CD8-positive, alpha-beta memory T cell (primary cell): ENCODE measurements at places on chromosomes 6 and 20. TPM values are rescaled to one million over a fixed set of nuclear protein-coding genes. Genes with fewer than 3 reads are reported as not detected.

Gene GRIK2
- total RNA-seq: not detected

Gene RRAGD
- total RNA-seq: 8.7 TPM

Gene TSBP1
- not detected for total RNA-seq

Gene IRF4
- total RNA-seq: 703 TPM

Gene KCNQ5
- 8.5 TPM for total RNA-seq

Gene PNPLA1
- not detected for total RNA-seq

Gene ARHGAP40
- total RNA-seq: not detected

GRCh38 chr20:54062812-54063280, 7.5 kb downstream of the BCAS1 start:
- H3K4me1 ChIP-seq: no peaks in the 10 kb centered on the region
- no peak overlapping the region for H3K27ac ChIP-seq
- no peak overlapping the region for H3K4me3 ChIP-seq
- H3K27me3 ChIP-seq: no peaks in the 10 kb centered on the region
- no peaks in the 10 kb centered on the region for H3K36me3 ChIP-seq

DNA sequence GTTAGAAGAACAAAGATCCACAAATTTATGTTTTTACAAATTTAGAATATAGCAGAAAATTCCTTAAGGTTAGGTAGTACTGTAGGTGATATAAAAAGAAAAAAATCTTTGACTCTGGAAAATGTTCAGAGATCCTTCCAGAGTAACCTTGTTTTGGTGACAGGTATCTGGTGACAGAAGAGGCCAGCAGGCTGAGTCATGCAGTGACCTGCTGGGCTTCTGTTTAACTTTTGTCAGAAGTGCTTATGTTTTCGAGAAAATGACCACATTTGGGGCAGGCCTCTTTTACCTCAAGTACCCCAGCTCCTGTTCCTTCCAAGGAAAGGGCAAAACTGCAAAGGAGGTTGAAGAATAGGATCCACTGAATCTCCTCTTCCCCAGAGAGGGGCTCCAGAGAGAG, 10.5 kb upstream of the CLDN20 start:
- no peaks in the 10 kb centered on the region for H3K4me1 ChIP-seq
- DNase-seq: no peak
- peaks cover 3% of the 10 kb centered on the region for H3K36me3 ChIP-seq
- no peaks in the 10 kb centered on the region for H3K27me3 ChIP-seq
- no peak overlapping the region for H3K4me3 ChIP-seq

DNA sequence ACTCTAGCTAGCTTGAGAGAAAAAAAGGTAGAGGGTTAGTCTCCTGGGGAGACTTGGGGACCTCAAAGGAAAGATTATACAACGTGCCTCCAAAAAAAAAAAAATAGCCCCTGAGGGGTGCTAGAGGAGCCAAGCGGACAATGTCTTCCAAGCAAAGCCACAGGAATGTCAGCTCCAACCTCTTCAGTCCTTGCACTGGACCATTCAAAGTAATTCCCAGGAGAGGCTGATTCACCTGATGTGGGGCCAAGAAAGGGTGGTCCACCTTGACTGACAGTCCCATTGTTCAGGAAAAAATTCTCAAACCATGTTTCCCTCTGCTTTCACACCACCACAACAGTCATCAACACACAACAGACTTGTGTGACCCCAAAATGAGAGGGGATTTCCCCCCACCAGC, 30.7 kb downstream of the ASIP start:
- no peaks in the 10 kb centered on the region for H3K36me3 ChIP-seq
- no peaks in the 10 kb centered on the region for H3K4me1 ChIP-seq
- DNase-seq: no peak
- no peaks in the 10 kb centered on the region for H3K27me3 ChIP-seq

DNA sequence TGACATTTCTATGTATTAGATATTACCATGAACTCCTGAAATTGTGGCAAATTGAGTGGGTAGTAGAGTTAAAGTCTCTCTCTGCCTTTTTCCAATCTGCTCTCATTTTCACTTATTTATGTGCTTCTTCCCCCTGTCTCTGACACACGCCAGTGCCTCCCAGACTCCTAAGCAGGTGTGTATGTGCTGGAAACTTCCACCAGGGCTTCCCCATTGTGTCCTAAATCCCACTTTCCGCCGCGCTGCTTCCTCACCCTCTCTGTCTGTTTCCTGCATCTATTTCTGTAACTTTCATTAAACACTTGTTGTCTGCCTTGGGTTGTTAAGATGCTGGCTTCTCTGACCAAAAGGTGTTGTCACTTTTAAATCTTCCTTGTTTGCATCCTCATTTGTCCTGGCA, 97.6 kb upstream of the HDGFL1 start:
- H3K4me1 ChIP-seq: no peaks in the 10 kb centered on the region
- no peaks in the 10 kb centered on the region for H3K27me3 ChIP-seq
- no peak overlapping the region for H3K4me3 ChIP-seq
- H3K27ac ChIP-seq: no peak overlapping the region

GRCh38 chr20:37566590-37567330, 39.1 kb upstream of the BLCAP start:
- no peak overlapping the region for H3K4me3 ChIP-seq
- no peak for DNase-seq
- no peaks in the 10 kb centered on the region for H3K36me3 ChIP-seq

DNA sequence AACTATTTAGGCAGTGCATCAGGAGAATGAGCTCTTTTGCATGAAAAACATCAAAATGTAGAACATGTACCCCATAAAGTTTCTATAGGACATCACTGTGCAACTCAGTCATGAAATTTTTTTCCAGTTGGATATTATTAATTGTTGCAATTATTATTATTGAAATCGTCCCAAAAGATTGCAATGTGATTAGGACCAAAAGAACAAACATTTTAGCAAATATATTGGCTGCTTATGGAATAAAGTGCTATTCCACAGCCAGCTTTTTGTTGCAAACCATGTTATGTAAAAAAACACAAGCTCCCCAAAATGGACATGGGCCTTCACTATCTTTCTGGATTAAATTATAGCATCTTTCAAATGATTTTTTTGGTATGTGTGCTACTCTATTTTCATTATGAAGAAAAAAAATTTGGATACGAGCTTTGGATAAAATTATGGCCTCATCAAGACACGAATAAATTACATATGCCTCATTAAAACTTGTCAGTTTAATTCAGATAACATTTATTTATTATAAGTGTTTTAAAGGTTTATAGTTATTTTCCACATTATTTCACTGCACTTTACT, 262.7 kb upstream of the TCF21 start:
- H3K4me1 ChIP-seq: no peaks in the 10 kb centered on the region
- H3K36me3 ChIP-seq: no peaks in the 10 kb centered on the region
- no peak overlapping the region for H3K4me3 ChIP-seq
- H3K27ac ChIP-seq: no peak overlapping the region
- no peaks in the 10 kb centered on the region for H3K27me3 ChIP-seq
- DNase-seq: no peak

DNA sequence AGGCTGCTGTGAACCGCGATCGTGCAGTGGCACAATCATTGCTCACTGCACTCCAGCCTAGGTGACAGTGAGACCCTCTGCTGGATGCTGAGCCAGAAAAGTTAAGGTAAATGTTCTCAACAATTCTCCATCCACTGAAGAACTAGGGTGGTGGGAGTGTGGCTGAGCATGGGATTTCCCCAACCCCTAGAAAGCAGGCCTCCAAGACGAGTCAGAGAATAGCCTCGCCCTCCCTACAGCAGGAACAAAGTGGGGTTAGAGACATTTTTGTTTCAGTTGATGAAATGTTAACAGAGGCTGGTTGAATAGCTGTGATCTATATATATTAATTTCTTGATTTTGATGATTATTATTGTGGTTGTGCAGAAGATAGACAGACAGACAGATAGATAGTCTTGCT, 6.1 kb upstream of the ALDH8A1 start:
- no peaks in the 10 kb centered on the region for H3K4me1 ChIP-seq
- no peak overlapping the region for H3K27ac ChIP-seq
- no peak for DNase-seq
- H3K27me3 ChIP-seq: no peaks in the 10 kb centered on the region
- peaks cover 1% of the 10 kb centered on the region for H3K36me3 ChIP-seq
- H3K4me3 ChIP-seq: no peak overlapping the region

DNA sequence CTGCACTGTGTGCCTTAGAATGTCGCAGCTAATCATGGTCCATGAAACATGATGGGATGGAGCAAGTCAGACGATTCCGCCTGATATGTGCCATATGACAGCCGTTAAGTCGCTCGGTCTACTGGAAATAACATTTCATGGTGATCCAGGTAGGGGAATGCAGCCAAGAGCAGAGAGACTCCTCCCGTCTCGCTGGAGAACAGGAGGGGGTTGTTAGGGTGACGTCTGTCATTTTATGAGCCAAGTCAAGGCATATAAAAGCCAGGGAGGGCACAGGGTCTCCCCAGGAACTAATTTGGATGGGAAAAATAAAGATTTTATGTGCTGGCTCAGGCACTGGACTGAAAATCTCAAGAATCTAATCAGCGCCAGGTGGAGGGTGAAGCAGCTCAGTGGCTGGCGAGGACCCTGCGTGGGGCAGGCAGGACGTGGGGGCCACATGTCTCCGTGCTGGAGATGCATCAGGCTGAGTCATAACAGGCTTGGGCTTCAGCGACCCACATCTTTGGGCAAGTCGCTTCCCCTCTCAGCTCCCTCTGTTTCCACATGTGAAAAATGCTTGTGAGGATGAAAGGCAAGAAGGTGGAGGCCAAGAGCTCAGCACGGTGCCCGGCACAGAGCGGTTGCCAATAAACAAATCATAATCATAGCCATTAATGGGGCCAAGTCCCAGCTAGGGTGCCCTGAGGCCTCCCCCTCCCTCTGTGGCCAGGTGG, 234.6 kb downstream of the ANKRD60 start:
- no peak overlapping the region for H3K27ac ChIP-seq
- H3K4me1 ChIP-seq: no peaks in the 10 kb centered on the region
- no peaks in the 10 kb centered on the region for H3K27me3 ChIP-seq
- no peak overlapping the region for H3K4me3 ChIP-seq
- no peak for DNase-seq

DNA sequence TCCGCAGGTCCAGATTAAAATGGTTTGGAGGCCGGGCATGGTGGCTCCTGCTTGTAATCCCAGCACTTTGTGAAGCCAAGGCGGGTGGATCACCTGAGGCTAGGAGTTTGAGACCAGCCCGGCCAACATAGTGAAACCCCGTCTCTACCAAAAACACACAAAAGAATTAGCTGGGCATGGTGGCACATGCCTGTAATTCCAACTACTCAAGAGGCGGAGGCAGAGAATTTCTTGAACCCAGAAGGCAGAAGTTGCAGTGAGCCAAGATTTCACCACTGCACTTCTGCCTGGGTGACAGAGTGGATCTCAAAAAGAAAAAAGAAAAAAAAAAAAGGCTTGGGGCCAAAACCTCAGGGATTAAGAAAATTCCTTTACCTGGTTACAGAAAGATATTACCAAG, 30.5 kb downstream of the C6orf15 start:
- H3K27ac ChIP-seq: no peak overlapping the region
- DNase-seq: no peak

- no peaks in the 10 kb centered on the region for H3K4me1 ChIP-seq
- H3K36me3 ChIP-seq: peaks cover under 1% of the 10 kb centered on the region
These were observed 36.5 kb downstream of the RARS2 start for GRCh38 chr6:87553159-87553765.

DNA sequence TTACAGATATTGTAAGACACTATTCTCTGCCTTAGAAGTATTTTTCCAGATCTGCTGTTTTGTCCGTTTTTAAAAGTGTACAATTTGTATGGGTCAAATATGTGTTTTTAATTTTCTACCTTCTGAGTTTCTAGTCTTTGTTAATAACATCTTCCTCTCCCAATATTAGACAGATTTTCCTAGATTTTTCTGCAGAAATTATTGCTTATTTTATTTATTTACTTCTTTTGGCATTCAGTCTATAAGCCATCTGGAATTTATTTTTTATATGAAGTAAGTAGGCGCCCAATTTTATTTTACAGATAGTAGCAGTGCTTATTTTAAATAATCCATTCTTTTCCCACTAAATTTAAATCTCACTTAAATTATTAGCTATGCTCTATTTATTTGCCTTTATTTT, 103.1 kb upstream of the PLEKHG1 start:
- no peak overlapping the region for H3K27ac ChIP-seq
- no peaks in the 10 kb centered on the region for H3K27me3 ChIP-seq
- no peak overlapping the region for H3K4me3 ChIP-seq
- H3K4me1 ChIP-seq: peaks cover 2% of the 10 kb centered on the region

DNA sequence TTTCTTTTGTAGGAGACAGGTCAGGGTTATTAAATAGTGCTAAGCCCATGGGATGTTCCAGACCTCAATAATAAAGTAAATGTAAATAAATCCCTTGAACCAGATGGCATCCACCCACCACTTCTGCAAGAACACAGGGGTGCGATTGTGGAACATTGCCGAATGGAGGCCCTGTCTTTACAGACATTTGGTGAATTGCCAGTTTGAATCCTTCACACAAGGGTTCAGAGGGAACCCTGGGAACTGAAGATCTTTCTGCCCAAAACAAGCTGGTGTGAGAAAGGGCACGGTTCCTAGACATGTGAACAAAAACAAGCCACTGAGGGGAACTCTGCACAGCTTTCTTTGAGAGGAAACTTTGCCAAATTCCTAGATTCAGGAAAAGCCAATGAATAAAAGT, 30.2 kb upstream of the RNF8 start:
- no peaks in the 10 kb centered on the region for H3K27me3 ChIP-seq
- H3K4me1 ChIP-seq: no peaks in the 10 kb centered on the region
- H3K4me3 ChIP-seq: no peak overlapping the region
- peaks cover 17% of the 10 kb centered on the region for H3K36me3 ChIP-seq
- H3K27ac ChIP-seq: no peak overlapping the region

GRCh38 chr6:156886409-156886808, 109.2 kb downstream of the ARID1B start:
- no peak for DNase-seq
- H3K4me3 ChIP-seq: no peak overlapping the region
- H3K36me3 ChIP-seq: no peaks in the 10 kb centered on the region
- no peak overlapping the region for H3K27ac ChIP-seq

- no peak overlapping the region for H3K27ac ChIP-seq
- H3K27me3 ChIP-seq: peaks cover 16% of the 10 kb centered on the region
- no peak for DNase-seq
- peak overlapping the region; percentile 50 for H3K4me3 ChIP-seq
- H3K36me3 ChIP-seq: peaks cover 27% of the 10 kb centered on the region
These were observed 670 bp upstream of the COL11A2 start for GRCh38 chr6:33192671-33193602.

DNA sequence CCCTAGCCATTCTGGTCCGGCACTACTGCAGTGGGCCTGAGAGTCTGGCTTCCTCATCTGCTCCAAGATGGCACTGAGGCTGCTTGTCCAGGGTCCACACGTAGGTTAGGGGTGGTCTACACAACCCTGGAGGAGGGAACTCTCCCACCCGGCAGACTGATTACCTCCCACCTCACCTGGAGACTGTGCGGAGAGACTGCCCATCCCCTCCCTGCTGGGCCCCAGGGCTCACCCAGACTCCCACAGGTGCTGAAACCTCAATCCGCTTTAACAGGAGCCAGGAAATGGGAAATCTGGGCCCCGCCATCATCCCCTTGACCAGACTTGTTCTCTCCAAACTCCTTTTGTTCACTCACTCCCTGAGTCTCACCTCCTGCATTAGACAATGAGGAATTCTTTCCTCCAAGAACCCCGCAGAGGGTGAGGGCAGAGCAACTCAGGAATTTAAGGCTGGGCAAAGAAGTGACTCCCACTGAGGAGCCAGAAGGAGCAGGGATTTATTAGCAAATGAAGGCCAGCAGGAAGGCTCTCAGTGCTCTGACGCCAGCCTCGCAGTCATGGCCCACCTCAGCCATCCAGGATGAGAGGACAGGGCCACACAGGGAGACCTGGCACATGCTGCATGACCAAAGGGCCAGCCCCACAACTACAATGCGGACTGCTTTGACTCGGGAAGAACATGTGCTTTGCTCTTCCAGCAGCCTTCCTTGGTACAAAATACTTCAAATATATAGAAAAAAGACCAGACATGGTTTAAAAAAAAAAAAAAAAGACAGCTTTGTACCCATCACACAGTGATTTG, 53.0 kb downstream of the CDK5RAP1 start:
- H3K4me3 ChIP-seq: no peak overlapping the region
- no peak for DNase-seq
- no peak overlapping the region for H3K27ac ChIP-seq
- peaks cover 4% of the 10 kb centered on the region for H3K36me3 ChIP-seq
- no peaks in the 10 kb centered on the region for H3K4me1 ChIP-seq
